CD8-positive, alpha-beta memory T cell (primary cell): ENCODE measurements at places on chromosomes 12 and 14. TPM values are rescaled to one million over a fixed set of nuclear protein-coding genes. Genes with fewer than 3 reads are reported as not detected.

The ITPK1 gene
- total RNA-seq = 66.1 TPM

GRCh38 chr12:114682106-114682784 lies 1.7 kb downstream of the TBX3 start:
- DNase-seq = no peak

DNA sequence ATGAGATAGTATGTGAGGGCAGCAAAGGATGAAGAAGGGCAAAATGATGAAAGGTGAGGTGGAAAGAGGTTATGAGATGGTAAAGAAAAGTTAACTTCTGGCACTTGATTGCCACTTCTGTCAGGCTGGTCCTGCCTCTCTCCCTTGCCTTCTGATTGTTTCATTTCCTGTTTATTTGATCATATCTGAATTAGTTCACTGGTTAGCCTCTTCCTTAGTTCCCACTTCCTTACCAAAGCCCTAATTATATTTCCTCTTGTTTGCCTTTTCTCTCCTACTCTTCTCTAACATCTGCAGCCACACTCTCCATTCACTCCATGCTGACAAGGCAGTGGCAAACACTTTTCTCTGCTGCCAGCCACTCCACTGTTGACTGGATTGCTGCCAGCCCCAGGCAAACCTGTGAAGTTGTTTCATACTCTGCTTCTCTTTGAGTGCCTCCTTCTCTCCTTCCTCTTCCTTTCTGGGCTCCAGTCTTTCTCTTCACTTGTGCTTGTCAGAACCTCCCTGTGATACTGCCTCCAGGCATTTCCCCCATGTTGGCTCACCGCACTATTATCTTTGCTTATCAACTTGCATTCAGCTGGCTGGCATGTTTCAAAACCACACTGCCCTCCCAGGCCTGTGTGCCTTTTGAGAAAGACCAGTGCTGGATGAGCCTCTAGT lies 8.1 kb downstream of the PNP start:
- peak; percentile 51 for DNase-seq

- no peak for DNase-seq
Measured at GRCh38 chr12:70576341-70577282, 60.6 kb downstream of the PTPRB start.

The COX14 gene
- total RNA-seq = 58.7 TPM

The LTB4R gene
- total RNA-seq = 9.8 TPM

The C2CD5 gene
- total RNA-seq = 26.2 TPM

- DNase-seq = no peak
Measured at GRCh38 chr14:68896132-68896531, 83.0 kb downstream of the ACTN1 start.

DNA sequence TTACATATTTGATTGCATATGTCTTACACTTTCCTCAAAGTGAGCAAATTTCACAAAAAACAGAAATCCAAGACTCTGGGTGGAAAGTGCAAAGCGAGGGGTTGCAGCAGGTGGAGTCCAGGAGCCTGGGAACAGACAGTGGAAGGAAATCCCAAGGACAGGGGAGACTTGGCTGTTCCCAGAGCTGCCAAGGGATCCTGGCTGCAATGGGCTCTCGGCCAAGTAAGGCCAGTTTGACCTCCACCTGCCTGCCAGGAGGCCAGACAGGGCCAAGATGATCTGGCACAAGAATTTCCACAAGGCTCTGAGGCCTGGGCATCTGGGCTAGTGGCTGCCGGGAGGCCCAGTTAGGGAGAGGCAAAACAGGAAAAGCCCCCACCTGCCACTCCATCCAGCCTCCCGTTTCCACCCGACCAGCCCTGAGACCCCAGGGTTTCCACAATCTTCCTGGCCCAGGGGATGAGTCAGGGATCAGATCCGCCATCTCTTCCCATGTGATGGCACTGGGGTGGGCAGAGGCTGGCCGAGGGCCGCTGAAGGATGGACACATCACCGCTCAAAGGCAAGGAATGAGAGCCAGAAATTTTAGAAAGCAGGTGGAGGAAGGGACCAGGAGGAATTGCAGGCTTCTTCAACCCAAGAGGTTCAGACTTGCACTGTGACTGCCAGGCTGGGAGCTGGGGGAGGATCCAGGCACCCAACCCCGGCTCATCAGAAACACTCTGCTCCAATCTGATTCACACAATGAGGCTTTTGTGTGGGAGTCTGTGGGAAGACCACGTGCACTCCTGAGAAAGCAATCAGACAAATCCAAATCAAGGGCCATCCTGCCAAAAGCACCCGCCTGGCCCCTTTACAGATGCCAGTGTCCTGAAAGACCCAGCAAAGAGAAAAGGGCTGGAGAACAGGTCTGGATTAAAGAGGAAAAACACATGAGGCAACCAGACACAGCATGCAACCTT lies 16.3 kb downstream of the SCARB1 start:
- DNase-seq = no peak

DNA sequence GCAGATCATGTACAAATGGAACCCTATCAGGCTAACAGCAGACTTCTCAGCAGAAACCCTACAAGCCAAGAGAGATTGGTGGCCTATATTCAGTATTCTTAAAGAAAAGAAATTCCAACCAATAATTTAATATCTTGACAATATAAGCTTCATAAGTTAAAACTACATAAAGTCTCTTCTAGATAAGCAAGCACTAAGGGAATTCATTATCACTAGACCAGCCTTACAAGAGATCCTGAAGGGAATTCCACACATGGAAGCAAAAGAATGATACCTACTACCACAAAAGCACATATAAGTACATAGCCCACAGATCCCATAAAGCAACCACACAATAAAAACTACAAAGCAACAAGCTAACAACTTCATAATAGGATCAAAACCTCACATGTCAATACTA lies 60.4 kb upstream of the SCAF11 start:
- DNase-seq = no peak

The AMDHD1 gene
- 2.1 TPM for total RNA-seq

DNA sequence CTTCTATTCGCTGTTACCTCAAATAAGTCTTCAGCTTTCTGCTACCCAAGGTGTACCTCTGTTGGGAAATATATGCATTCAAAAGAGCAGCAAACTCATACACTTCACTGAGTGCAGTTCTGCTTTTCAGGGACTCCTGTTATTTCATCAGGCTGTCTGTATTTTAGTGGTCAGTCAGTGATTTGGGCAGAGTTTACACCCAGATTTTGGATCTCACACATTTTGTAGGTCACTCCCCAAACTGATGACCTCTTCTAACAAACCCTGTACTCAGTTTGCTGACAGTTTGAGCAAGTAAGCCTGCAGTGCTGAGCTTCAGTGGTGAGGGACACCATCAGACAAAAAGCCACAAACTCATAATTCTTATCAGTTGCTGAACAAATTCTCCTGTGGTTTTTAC lies 8.2 kb upstream of the WASHC4 start:
- no peak for DNase-seq
